Activated gamma-delta T cell (primary cell): ENCODE measurements at places on chromosomes 6 and 20.

DNA sequence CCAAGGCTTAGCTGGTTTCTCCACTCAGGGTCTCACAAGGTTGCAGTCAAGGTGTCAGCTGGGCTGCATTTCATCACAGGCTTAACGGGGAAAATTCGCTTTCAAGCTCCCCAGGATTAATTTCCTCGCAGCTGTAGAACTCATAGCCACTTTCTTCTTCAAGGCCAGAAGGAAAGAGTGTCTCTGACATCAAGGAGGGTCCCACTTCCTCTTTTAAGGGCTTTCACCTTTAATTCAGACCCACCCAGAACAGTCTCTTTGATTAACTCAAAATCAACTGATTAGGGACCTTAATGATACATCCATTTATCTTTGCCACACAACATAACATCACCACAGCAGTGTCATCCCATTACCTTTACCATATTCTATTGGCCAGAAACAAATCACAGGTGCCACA, 183.3 kb upstream of the ARID1B start:
- DNase-seq, result no peak

GRCh38 chr6:159121486-159121885, 47.7 kb upstream of the FNDC1 start:
- no peak for DNase-seq

DNA sequence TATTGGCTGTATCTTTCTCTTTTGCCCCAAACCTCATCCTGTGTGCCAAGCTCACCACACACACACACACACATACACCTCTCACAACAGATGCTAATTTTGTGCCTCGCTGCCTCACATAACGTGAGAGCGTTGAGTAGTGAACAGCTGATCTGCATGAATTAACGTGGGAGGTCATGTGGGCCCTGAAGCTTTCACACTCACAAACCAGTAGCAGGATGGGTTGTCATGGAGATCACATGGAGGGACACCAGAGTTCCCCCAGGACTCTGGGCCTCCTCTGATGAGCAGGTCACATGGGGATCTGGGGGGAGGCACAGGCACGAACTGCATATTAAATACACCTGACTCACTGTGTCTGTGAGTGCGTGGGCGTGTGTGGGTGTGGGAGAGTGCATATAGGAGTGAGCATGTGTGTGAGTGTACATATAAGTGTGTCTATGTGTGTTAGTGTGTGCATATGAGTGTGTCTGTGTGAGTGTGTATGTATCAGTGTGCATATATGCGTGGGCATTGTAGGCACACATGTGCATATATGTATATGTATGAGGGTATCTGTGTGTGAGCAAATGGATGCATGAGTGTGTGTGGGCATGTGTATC, 62.7 kb upstream of the SULF2 start:
- no peak for DNase-seq

- DNase-seq, result no peak
Measured at GRCh38 chr6:118080547-118080946, 173.5 kb downstream of the SLC35F1 start.

GRCh38 chr6:78243519-78243918, 590.7 kb downstream of the MEI4 start:
- DNase-seq, result no peak

GRCh38 chr6:163260111-163260895, 154.2 kb upstream of the QKI start:
- no peak for DNase-seq

- DNase-seq, result no peak
Measured at GRCh38 chr6:126437205-126437604, 97.3 kb downstream of the CENPW start.

GRCh38 chr6:107342144-107342543, 117.2 kb downstream of the PDSS2 start:
- no peak for DNase-seq

GRCh38 chr6:165077876-165078275, 231.5 kb downstream of the C6orf118 start:
- DNase-seq, result no peak

DNA sequence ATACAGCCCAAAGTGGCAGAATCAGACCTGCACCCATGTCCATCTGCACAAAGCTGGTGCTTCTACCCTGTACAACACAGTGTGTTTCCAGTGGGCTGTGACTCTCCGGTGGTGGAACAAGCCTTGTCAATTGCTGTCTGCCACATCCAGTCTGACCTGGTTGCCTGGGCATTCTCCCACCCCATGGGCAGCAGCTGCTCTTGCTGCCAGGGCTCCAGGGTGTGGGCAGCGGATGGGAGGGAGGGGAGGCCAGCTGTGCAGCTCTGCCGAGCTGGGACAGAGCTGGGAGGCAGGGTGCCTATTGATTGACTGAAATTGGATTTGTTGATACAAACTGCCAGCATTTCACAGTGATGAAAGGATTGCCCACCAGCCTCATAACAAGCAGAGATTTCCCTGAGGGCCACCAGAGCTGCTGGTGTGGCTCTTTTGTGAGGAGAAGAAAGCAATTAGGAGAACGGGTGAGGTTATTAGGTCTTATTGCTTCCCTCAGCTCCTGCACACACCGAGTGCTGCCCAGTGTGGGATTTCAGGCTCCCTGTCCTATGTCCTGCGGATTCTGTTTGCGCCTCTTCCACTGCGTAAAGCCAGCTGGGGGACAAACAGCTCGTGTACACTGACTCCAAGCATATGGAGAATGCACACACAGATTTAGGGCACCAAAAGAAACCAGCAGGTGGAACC, 150.8 kb downstream of the NRN1 start:
- DNase-seq, result no peak

GRCh38 chr6:157880534-157880933, 57.5 kb downstream of the SNX9 start:
- DNase-seq, result no peak

DNA sequence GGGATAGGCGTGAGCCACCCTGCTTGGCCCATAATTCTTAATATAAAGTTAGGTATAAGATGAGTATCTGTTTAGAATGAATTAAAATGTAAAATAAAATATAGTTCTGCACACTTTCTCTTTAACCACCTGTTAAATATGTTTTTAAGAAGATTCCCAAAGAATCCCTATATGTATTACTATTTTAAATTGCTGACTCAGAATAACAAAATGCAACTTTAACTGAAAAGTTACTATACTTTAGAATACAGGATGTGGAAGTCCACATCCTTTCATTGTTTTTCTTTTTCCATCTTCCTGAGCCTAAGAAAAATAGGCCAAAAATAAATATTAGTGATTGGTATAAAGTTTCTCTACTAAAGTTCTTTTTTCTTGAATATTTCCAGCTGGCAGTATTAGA, 325.6 kb upstream of the EYS start:
- DNase-seq, result no peak
